ENCODE measurements at places on chromosomes 11 and 22. TPM values are rescaled to one million over a fixed set of nuclear protein-coding genes. Genes with fewer than 3 reads are reported as not detected.

DNA sequence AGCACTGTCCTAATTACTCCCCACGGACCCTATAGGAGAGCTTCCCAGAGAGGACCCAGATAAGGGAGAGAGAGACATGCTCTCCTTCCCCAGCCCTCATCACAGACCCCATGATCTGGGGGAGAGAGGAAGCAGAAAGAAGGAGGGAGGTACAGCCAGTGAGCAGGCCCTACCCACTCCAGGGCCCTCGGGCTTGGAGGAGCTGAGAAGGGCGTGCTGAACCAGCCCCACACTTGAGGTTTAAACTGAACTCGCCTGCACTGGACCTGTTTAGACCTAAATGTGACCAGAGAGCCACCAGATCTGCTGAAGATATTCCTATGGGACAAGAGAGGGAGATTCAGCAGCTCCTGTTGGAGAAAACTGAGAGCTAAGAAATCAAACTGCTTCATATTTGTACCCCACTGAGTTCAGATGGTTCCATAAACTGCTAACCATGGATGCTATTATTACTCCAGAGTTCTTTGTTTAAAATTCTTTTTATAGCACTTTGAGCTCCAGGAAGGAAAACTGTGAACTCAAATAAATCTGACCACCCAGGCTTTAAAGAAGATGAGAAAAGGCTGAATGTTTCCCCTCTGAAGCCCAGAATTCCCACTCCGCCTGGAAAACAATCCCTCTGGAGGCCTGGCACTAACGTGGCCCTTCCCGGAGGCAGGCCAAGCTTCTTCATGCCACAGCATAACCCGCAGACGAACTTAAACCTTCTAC lies 67.2 kb downstream of the EFCAB6 start:
- DNase-seq: no peak
- H3K27me3 ChIP-seq: no peaks in the 10 kb centered on the region
- H3K4me3 ChIP-seq: no peak overlapping the region
- no peak overlapping the region for H3K27ac ChIP-seq
- no peaks in the 10 kb centered on the region for H3K36me3 ChIP-seq
- H3K4me1 ChIP-seq: no peaks in the 10 kb centered on the region

- DNase-seq: no peak
- no peak overlapping the region for H3K4me3 ChIP-seq
- H3K27ac ChIP-seq: no peak overlapping the region
- H3K36me3 ChIP-seq: no peaks in the 10 kb centered on the region
- no peaks in the 10 kb centered on the region for H3K27me3 ChIP-seq
These were observed 57.9 kb downstream of the DBX1 start for GRCh38 chr11:20102397-20102796.

The OR2AG1 gene
- not detected for polyA plus RNA-seq

DNA sequence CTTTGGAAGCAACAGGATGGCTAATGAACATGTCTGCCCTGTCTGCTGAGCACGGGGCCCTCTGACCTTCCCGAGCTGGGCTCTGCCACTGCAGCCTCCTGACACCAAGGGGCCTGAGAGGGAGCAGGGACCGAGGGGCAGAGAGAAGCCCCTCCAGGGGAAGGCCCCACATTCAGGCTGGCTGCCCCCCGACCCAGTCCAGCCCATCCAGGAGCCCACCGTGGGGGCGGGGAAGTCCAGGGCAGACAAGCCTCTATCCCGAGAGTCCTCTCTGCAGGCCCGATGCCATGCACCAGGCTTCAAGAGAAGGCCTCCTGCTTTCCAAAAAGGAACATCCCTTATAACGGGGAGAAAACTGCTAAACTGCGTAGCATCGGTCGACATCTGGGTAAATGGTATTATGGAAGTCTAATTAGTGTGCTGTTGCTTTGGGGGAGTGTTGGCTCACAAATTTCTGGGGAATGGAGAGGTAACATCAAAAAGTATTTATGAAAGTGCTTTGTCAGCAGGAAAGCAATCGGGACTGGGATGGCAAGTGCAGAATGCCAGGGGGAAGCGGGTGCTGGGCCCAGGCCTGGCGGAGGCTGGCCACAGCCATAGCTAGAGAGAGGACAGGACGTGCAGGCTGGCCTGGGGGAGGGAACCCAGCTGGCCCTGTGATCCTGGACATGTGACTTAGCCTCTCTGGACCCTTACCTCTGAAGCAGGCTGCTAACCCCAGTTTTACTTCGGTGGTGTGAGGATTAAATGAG lies 5.3 kb upstream of the SHISAL1 start:
- DNase-seq: no peak
- no peaks in the 10 kb centered on the region for H3K36me3 ChIP-seq
- no peaks in the 10 kb centered on the region for H3K27me3 ChIP-seq
- H3K27ac ChIP-seq: no peak overlapping the region
- no peak overlapping the region for H3K4me3 ChIP-seq

DNA sequence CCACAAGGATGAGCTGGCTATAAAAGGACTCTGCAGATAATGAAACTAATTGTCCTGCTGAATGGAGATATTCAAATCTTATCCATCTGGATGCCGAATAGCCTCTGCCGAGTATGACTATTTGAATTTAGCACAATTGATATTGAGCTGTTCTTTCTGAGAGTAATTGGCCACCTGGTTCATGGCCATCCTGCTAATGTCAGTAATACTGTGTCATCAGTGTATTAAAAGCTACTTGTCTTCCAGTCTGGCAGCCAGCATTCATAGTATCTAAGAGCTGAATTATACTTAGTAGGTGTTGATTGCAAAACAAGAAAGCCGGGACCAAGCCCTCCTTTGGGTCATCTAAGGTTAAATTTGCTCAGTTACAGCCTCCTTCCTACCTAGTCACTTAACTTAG lies 310.7 kb upstream of the NCAM1 start:
- H3K4me1 ChIP-seq: no peaks in the 10 kb centered on the region
- DNase-seq: no peak
- no peaks in the 10 kb centered on the region for H3K36me3 ChIP-seq

GRCh38 chr11:82577246-82577645 lies 156.4 kb downstream of the FAM181B start:
- no peak for DNase-seq
- H3K27ac ChIP-seq: no peak overlapping the region

The CFAP300 gene
- polyA plus RNA-seq: not detected

GRCh38 chr22:24996420-24996952 lies 44.0 kb downstream of the KIAA1671 start:
- DNase-seq: no peak
- H3K4me3 ChIP-seq: no peak overlapping the region
- no peaks in the 10 kb centered on the region for H3K4me1 ChIP-seq
- no peaks in the 10 kb centered on the region for H3K27me3 ChIP-seq
- H3K27ac ChIP-seq: no peak overlapping the region

- no peak overlapping the region for H3K27ac ChIP-seq
- H3K27me3 ChIP-seq: no peaks in the 10 kb centered on the region
- no peak for DNase-seq
- H3K4me3 ChIP-seq: no peak overlapping the region
- no peaks in the 10 kb centered on the region for H3K4me1 ChIP-seq
- no peaks in the 10 kb centered on the region for H3K36me3 ChIP-seq
These were observed 708.1 kb downstream of the BRD1 start for GRCh38 chr22:49119551-49119952.

- no peaks in the 10 kb centered on the region for H3K27me3 ChIP-seq
- H3K36me3 ChIP-seq: no peaks in the 10 kb centered on the region
- no peak overlapping the region for H3K27ac ChIP-seq
- H3K4me1 ChIP-seq: peaks cover 36% of the 10 kb centered on the region
These were observed 15.2 kb upstream of the CDC42EP1 start for GRCh38 chr22:37544955-37545702.

- H3K4me1 ChIP-seq: no peaks in the 10 kb centered on the region
- no peak for DNase-seq
- no peak overlapping the region for H3K4me3 ChIP-seq
- H3K27ac ChIP-seq: no peak overlapping the region
- H3K27me3 ChIP-seq: no peaks in the 10 kb centered on the region
These were observed 144.2 kb downstream of the TRIM29 start for GRCh38 chr11:119993722-119994121.

The PLEKHB1 gene
- polyA plus RNA-seq: 0.05 TPM

DNA sequence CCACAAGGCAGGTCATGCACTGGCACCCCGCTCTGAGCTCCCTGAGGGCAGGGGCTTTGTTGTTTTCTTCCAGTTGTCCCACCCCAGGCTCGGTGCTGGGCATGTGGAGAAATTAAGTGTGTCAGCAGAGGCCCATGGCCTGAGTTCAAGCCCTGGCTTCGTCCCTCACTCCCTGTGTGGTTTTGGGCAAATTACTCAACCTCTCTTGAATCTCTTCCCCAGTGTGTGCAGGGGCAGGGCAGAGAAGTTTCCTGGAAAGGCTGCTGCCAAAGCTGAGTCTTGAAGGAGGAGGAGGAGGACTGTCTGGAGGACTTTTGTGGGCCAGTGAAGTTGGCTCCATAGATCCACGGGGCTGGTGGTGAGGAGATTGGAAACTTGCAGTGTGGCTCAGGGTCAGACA lies 138.1 kb upstream of the E2F8 start:
- no peaks in the 10 kb centered on the region for H3K36me3 ChIP-seq
- H3K27ac ChIP-seq: no peak overlapping the region
- no peak overlapping the region for H3K4me3 ChIP-seq
- H3K4me1 ChIP-seq: no peaks in the 10 kb centered on the region
- no peaks in the 10 kb centered on the region for H3K27me3 ChIP-seq

Measured in CD14-positive monocyte (primary cell).